ENCODE measurements at places on chromosomes 4 and X. TPM values are rescaled to one million over a fixed set of nuclear protein-coding genes. Genes with fewer than 3 reads are reported as not detected.

GRCh38 chrX:103817502-103817901 is 14.6 kb downstream of the RAB9B start:
- peak; percentile 74 for DNase-seq
- H3K4me3 ChIP-seq: no peak overlapping the region
- no peaks in the 10 kb centered on the region for H3K27me3 ChIP-seq
- H3K4me1 ChIP-seq: no peaks in the 10 kb centered on the region
- H3K27ac ChIP-seq: no peak overlapping the region

The EREG gene
- not detected for polyA plus RNA-seq

GRCh38 chr4:103753868-103754653 is 34.3 kb upstream of the TACR3 start:
- no peak for DNase-seq
- H3K4me1 ChIP-seq: no peaks in the 10 kb centered on the region
- H3K4me3 ChIP-seq: no peak overlapping the region
- no peaks in the 10 kb centered on the region for H3K27me3 ChIP-seq

The MAGIX gene
- 10.0 TPM for polyA plus RNA-seq

The SHISA3 gene
- 12.7 TPM for polyA plus RNA-seq

GRCh38 chr4:6573986-6574746 is 823 bp upstream of the MAN2B2 start:
- DNase-seq: no peak
- no peaks in the 10 kb centered on the region for H3K36me3 ChIP-seq
- no peaks in the 10 kb centered on the region for H3K4me1 ChIP-seq
- H3K4me3 ChIP-seq: peak overlapping the region; percentile 50

The AMER1 gene
- 0.04 TPM for polyA plus RNA-seq

GRCh38 chr4:125350470-125351135 is 35.8 kb downstream of the FAT4 start:
- H3K36me3 ChIP-seq: no peaks in the 10 kb centered on the region
- no peak overlapping the region for H3K4me3 ChIP-seq

DNA sequence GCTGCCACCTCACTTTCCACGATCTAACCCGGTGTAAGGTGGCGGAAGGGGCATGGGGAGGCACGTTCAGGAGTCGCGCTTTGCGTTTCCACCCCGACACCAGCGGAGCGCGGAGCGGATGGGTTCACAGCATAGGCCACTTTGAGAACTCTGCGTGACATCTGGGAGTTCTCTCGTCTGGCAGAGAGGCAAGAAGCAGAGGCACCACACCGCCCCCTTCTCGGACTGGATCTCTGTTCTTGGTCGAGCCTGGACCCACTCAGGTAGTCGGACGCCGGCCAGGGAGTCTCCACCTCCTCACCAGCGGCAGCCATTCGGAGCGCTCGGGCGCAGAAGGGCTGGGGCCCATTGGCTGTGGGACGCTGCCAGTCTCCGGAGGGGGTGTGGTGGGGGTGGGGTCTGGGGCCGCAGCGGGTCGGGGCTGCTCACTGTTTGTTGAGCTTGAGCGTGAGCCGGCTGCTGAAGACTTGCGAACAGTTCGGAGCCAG is at the start of gene DACH2:
Gene DACH2 (plus strand): TSS at position 428 of the 488 bp plus-strand sequence.
- H3K36me3 ChIP-seq: no peaks in the 10 kb centered on the region
- H3K4me3 ChIP-seq: peak within 1 kb of the TSS; percentile 42
- no peaks in the 10 kb centered on the region for H3K4me1 ChIP-seq

- no peak overlapping the region for H3K4me3 ChIP-seq
- DNase-seq: no peak
- no peaks in the 10 kb centered on the region for H3K36me3 ChIP-seq
- no peak overlapping the region for H3K27ac ChIP-seq
- no peaks in the 10 kb centered on the region for H3K4me1 ChIP-seq
These were observed 828.7 kb downstream of the PCDH7 start for GRCh38 chr4:31548823-31549222.

- H3K4me3 ChIP-seq: no peak overlapping the region
- H3K27ac ChIP-seq: no peak overlapping the region
- peaks cover 7% of the 10 kb centered on the region for H3K36me3 ChIP-seq
- no peaks in the 10 kb centered on the region for H3K27me3 ChIP-seq
- DNase-seq: no peak
- H3K4me1 ChIP-seq: no peaks in the 10 kb centered on the region
These were observed 23.6 kb upstream of the HGFAC start for GRCh38 chr4:3418029-3418762.

The PRKG2 gene
- polyA plus RNA-seq: not detected

The CHRDL1 gene
- 0.54 TPM for polyA plus RNA-seq

DNA sequence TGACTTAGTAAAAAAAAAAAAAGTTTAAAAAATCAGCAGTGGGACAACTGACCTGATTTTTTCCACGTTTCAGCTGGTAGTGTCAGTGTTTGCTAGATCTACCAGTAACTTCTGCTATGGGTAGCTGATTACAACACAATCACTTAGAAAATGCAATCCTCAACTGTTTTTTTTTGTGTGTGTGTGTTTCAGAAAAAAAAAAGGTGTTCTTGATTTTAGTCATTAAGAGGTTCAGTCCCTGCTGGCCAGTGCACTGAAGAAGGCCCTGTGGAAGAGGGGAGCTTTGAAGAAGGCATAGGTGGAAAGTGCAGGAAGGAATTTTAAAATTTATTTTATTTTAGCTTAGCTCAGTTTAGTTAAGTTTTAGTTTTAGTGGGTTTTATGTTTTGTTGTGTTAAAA is 46.9 kb downstream of the SH2D1A start:
- H3K4me3 ChIP-seq: no peak overlapping the region
- no peak for DNase-seq
- no peaks in the 10 kb centered on the region for H3K27me3 ChIP-seq
- H3K36me3 ChIP-seq: no peaks in the 10 kb centered on the region
- H3K27ac ChIP-seq: no peak overlapping the region

GRCh38 chr4:32847461-32847860 is 2127.3 kb downstream of the PCDH7 start:
- no peaks in the 10 kb centered on the region for H3K36me3 ChIP-seq
- DNase-seq: peak; percentile 10
- no peaks in the 10 kb centered on the region for H3K27me3 ChIP-seq
- H3K4me3 ChIP-seq: no peak overlapping the region
- H3K4me1 ChIP-seq: no peaks in the 10 kb centered on the region
- H3K27ac ChIP-seq: no peak overlapping the region

Measured in cardiac muscle cell (in vitro differentiated cells and primary cell).